ENCODE measurements at places on chromosomes 2 and 18. TPM values are rescaled to one million over a fixed set of nuclear protein-coding genes. Genes with fewer than 3 reads are reported as not detected.

The AFG3L2 gene
- total RNA-seq: 33.8 TPM

The EMILIN1 gene
- 4.1 TPM for total RNA-seq

DNA sequence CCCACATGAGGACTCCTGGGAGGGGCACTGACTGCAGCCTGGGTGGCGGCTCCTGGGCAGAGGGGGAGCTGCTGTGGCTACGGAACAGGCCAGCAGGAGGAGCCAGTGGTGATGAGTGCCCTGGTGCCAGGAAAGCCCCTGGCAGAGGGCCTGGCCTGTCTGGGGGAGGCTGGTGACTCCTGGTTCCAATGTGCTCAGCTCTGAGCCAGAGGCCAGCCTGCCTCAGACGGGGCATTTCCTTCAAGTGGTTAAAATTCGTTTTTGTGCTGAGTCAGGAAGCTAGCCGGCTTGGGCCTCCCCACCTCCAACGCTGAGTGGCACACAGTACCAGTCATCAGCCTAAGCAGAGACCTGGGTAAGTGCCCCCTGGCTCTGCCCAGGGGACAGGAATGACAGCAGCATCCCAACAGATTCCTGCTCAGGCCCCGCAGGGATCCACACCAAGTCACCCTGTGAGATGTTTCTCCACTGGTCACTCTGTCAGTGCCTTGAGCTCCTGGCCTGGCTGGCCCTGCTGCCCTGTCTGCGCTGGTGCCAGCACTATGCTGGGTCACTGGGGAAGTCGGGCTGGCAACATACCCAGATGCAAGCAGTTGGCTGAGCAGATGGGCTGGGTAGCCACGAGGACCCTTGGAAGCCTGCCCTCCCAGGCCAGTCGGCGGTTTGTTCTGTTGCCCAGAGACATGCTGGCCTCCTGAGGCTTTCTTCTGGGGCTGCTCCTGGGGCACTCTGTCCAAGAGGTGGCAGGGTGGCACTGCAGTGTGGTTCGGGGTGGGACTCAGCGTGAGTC, 7.1 kb upstream of the KLF11 start:
- DNase-seq: peak; percentile 74

DNA sequence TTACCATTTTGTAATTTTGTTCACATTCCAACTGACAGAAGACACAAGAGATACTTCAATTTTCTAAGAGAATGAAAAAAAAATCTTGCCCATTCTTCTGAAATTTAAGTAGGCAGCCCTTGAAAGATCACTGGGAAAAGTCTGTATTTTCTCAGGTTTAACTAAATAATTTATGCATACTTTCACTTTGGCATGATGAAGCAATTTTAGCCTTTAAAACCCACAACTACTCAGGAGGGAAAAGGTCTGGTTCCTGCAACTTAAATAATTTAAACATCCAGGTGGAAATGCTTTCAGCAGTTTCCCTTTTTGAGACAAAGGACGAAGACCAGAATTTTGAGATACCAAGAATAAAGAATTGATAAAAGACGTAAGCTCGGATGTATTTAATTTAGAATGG, 61.4 kb downstream of the ZEB2 start:
- no peak for DNase-seq

GRCh38 chr2:25323042-25323514, 18.6 kb downstream of the DNMT3A start:
- no peak for DNase-seq
